ENCODE measurements at places on chromosomes 6 and 20.

DNA sequence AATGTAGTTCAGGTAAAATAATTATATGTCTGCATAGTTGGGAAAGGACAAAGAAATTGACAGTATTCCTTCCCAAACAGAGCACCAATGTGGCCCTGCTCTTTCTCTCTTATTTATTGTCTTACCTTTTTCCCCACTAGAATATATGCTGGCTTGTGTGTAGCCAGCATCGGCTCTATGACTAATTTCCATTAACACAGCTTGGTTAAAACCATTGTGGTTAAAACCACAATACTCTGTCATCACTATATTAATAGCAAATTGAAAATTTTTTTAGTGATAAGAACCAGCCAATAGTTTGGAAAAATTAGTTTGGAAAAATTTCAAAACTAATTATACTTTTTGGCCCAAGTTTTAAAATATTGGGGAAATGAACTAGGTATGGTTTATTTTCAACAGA is 535.1 kb downstream of the UTRN start:
- DNase-seq, result no peak

DNA sequence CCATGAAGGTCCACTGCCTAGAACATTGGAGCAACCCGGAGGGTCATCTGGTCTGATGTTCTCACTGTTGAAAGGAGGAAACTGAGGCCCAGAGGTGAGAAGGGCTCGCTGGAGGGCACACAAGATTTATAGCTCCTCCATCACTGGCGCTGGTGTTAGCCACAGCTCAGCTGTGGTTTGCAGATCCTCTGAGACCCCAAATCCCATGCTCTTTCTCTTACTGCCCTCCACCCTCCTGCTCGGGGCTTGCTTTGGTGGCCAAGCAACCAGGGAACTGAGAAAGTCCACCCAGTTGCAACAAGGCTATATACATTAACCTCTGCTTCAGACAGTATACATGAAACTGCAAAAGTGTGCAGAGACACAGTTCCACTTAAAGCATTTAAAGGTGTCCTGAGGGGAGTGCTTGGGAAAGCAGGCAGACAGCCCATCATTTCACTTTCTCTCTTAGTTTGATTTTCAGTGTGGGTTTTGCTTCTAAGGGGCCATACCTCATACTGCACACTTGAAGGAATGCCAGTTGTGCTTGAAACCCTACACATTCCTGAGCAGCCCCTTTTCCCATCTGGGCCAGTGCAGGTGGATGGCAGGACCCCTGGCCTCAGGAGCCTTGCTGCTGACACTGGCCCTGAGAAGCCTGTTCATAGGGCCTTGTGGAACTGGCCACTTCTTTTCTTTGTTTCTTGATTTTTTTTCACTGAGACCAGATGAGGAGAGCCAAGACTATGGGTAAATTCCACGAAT is 347.6 kb downstream of the CDC5L start:
- DNase-seq, result no peak

GRCh38 chr6:73644030-73644429 is 9.8 kb downstream of the SLC17A5 start:
- no peak for DNase-seq

- no peak for DNase-seq
Observed at GRCh38 chr6:25962149-25963127, at the start of gene TRIM38. TRIM38 (plus strand) TSS chr6:25962802; CDS start chr6:25966523, 3,721 bp downstream.

DNA sequence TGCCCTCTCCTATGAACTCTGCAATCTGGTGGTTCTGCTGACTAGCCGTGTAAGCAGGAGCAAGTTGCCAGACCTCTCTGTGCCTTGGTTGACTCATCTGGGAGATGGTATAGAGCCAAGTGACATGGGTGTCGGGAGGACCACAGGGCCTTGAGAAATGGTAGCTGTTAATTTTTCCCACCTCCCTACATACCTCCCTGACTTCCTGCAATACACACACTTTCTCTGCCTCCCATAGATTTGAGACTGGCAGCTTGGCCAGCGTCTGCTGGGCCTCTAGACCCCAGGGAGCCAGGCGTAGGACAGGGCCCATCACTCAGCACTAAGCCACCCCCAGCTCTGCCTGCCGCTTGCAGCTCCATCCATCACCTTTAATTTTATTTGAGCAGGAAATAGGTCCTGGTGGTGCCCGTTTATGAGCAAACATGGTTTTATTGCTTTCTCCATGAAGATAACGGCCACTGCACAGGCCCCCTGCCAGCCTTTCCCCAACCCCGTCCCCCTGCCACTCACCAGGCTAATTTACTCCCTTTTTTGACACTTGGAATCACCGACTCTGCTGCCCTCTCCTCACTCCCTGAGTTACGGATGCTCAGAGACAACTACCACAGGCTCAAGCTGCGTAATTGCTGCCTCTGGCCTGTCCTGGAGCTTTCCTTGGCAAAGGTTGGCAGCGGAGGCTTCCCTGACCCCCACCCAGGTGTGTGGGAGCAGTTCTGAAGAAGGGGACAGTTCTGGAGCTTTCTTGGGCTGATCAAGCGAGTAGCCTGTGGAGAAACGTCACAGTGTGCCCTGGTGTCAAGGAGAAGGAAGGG is 11.1 kb downstream of the GLP1R start:
- no peak for DNase-seq

GRCh38 chr6:158565122-158565429 is 5.2 kb downstream of the TMEM181 start:
- DNase-seq, result no peak

GRCh38 chr6:127118298-127119101 is at the start of gene RSPO3:
RSPO3 (plus strand) TSS chr6:127118671; CDS start chr6:127119193, 522 bp downstream.
- DNase-seq, result no peak

- DNase-seq, result no peak
Observed at GRCh38 chr6:121596441-121596840, 161.0 kb downstream of the GJA1 start.

DNA sequence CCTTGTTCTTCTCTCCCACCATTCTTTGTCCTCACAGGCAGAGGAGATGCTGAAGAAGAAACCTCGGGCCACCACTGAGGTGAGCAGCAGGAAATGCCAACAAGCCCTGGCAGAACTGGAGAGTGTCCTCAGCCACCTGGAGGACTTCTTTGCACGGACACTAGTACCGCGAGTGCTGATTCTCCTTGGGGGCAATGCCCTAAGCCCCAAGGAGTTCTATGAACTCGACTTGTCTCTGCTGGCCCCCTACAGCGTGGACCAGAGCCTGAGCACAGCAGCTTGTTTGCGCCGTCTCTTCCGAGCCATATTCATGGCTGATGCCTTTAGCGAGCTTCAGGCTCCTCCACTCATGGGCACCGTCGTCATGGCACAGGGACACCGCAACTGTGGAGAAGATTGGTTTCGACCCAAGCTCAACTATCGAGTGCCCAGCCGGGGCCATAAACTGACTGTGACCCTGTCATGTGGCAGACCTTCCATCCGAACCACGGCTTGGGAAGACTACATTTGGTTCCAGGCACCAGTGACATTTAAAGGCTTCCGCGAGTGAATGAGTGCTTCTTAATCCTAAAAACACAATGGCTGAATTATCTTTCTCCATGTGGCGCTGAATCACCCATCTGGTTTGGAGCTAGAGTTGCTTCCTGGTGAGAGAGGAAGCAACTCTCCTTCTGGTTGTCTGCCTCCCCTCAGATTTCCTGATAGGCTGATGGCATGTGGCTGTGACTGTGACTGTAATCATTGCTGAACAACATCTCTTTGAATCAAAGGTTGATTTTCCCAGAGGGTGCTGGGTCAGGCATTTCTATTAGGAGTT is 4.6 kb downstream of the MAD2L1BP start:
- no peak for DNase-seq

GRCh38 chr20:62727584-62728027 is 19.0 kb downstream of the NTSR1 start:
- DNase-seq, result no peak

DNA sequence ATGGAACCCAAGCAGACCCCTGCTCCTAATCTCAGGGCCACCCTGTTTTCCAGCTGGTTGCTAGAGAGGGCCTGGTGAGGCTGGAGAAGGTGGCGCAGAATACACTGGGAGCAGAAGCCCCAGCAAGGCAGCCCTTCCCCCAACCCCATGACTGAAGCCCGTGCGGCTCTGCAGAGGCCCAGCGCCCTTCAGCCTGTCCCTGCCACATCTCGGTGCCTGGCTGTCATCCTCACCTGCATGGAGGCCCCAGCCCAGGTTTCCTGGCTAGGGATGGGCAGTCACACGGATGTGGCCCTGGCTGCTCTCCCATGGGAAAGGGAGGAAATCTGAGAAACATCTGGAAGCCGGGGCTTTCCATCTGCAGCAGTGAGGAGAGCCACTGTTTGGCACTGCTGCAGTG is 26.1 kb upstream of the VSTM2L start:
- no peak for DNase-seq

DNA sequence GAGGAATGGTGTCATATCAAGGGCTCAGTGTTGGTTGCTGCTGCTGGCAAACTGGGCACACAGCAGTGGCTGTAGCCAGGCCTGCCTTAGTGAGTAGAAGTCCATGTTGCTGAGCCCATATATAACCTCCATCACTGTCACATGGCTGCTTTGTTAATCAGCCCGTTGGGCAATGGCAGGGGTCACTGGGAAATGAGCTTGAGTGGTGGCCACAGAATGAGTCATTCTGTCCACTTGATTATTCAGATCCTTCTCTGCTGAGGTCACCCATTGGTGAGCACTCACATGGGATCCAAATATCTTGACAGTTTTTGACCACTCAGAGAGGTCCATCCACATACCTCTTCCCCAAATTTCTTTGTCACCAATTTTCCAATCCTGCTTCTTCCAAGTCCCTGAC is 898.9 kb upstream of the EYS start:
- DNase-seq, result no peak

- DNase-seq, result no peak
Observed at GRCh38 chr6:134908906-134909516, 40.9 kb downstream of the ALDH8A1 start.

GRCh38 chr6:88890394-88890793 is 73.0 kb downstream of the RNGTT start:
- no peak for DNase-seq

- DNase-seq, result no peak
Observed at GRCh38 chr6:124963416-124963785, 1.2 kb downstream of the RNF217 start.

- DNase-seq, result no peak
Observed at GRCh38 chr6:25303254-25303653, 24.1 kb downstream of the CARMIL1 start.

DNA sequence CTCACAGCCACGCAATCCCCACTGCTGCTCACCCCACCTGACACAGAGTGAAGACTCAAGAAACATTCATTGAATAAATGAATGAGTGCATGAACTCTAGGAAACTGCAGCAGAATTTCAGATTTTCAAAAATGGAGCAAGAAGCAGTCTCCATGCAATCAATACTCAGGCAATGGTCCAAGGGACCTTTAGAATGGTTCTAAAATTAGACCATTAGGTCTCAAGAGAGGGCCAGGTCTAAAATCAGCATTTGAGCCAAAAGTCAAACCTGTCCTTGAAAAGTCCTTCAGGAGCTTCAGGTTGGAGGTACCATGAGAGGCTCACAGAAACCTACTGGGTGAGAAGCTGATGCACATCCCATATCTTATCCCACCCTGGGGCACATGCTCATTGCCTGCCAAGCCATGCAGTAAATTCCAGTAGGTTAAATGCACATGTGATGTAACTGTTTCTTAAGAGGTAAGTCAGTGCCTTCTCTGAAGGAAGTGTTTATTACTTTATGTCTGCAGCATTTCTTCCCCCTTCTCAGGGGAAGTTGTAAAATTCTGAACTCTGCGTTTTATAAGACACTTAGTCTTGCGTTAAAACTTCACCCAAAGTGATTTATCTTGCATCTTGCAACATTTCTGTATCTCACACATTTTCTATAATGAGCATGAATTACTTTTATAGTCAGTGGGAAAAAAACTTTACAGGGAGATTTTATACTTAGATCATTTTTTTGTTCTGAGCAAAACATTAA is 126.6 kb downstream of the ADAT2 start:
- no peak for DNase-seq

DNA sequence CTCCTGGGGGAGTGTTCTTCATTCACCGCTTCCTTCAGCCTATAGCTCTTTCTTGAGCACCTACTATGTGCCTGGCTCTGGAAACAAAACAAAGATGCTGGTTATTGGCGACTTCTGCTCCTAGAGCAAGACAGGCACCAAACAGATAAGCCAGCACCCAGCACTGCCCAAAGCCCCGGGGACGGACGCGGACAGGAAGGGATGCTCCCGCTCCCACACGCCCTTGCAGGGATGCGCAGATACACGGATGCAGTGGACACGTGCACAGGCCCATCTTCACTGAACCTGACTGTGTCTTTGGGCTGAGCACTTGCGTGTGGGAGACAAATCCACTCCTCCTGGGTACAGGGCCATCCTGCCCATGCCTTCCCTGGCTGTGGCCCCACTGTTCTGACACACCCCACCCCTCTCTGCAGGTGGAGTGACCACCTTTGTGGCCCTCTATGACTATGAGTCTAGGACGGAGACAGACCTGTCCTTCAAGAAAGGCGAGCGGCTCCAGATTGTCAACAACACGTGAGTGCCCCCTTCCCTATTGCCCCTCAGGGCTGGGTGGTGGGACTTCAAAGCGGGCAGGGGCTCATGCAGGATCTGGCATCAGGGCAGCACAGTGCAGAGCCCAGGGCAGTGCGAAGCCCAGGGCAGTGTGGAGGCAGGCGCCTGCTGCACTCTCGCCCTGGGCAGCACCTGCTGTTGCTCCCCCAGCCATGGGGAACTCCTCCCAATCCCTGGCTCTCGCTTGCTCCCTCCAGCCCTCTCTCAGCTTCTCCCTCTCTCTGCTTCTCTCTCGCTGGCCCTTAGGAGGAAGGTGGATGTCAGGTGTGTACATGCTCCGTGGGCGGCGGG is 39.9 kb downstream of the SRC start:
- DNase-seq, result no peak

- DNase-seq, result no peak
Observed at GRCh38 chr6:162267126-162267525, 460.4 kb downstream of the PRKN start.

- DNase-seq, result no peak
Observed at GRCh38 chr20:8790442-8791074, 278.3 kb upstream of the PLCB4 start.

DNA sequence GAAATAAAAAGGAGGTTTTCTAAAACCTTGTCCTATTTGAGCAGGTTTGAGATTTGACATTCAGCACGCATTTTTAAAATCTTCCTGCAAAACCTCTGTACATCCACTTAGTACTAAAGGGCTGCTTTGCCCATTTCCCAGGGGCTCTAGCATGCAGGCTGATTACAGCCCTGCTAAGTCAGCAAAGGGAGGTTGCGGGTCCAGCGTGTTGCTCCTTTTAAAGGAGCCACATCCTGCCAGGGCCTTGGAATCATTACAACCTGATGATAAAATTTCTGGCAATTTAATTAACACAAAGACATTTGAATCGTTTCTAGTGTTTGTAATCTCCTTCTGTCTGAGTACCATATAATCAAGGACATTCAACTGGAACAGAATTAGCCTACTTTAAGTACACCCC is 455.1 kb upstream of the CITED2 start:
- no peak for DNase-seq

GRCh38 chr6:156316583-156317125 is 460.5 kb upstream of the ARID1B start:
- DNase-seq, result no peak

- DNase-seq, result no peak
Observed at GRCh38 chr6:95517568-95517967, 59.8 kb upstream of the MANEA start.

- no peak for DNase-seq
Observed at GRCh38 chr6:165641672-165642156, 21.3 kb downstream of the PDE10A start.

All from NCI-H1436 treated with DMSO at 0.1 percent for 48 hours (cell line).